CD8-positive, alpha-beta memory T cell (primary cell): ENCODE measurements at places on chromosomes 16 and 17. TPM values are rescaled to one million over a fixed set of nuclear protein-coding genes. Genes with fewer than 3 reads are reported as not detected.
A peak's percentile ranks its signal among the peaks of the same experiment; 100 is the strongest.

DNA sequence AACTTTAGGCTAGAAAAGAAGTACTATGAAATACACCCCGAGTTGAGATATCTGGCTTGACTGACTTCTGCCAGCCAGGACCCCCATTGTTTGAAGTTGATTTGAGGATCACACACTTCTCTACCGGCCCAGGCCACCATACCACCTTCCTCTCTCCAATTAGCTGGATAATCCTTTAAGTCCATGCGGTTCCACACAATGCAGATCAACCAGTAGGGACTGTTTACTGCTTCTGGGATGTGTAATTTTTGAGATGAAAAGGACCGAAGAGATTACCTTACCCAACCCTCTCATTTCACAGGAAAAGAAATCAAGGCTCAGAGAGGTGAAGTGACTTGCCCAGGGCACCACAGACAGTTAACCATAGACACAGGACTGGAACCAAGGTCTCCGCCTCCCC, 20.5 kb downstream of the ERN1 start:
- no peak overlapping the region for H3K27ac ChIP-seq
- peaks cover 48% of the 10 kb centered on the region for H3K4me1 ChIP-seq
- H3K36me3 ChIP-seq = no peaks in the 10 kb centered on the region
- H3K27me3 ChIP-seq = no peaks in the 10 kb centered on the region
- no peak overlapping the region for H3K4me3 ChIP-seq

GRCh38 chr17:5181509-5182305, 10.0 kb downstream of the ZNF594 start:
- H3K27ac ChIP-seq = no peak overlapping the region
- H3K4me3 ChIP-seq = peak overlapping the region; percentile 5
- DNase-seq = no peak
- no peaks in the 10 kb centered on the region for H3K27me3 ChIP-seq

GRCh38 chr16:55597928-55598327, 31.4 kb downstream of the CAPNS2 start:
- H3K27ac ChIP-seq = no peak overlapping the region
- no peaks in the 10 kb centered on the region for H3K36me3 ChIP-seq
- no peak for DNase-seq

DNA sequence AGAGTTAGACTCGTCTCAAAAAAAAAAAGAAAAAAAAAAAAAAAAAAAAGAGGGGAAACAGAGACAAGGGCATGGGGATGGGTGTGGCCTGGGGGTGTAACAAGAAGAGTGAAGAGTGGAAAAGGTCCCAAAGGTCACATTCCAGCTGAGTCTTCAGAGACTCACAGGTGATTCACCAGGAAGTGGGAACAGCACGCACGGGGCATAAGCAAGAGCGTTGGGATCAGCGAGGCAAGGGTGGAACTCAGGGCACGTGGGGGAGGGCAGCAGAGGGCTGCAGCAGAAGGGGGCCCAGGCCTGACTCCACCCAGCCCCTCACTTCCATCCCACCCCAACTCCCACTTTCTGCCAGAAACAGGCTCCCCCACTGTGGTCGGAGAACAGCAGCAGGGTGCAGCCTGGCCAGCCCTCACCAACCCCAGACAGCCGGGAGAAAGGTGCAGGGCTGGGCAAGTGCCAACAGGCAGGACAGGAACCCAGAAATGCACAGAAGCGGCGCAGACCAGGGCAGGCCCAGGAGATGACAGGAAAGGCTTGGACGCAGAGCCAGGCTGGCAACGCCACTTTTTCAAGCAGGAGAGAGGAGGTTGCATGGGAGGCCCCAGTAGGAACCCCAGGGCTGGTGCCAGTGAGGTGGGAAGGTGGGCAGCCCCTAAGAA, 3.3 kb downstream of the MEAK7 start:
- peaks cover 10% of the 10 kb centered on the region for H3K36me3 ChIP-seq
- peaks cover 23% of the 10 kb centered on the region for H3K4me1 ChIP-seq
- no peak overlapping the region for H3K27ac ChIP-seq

GCGR gene
- total RNA-seq = not detected

PROCA1 gene
- 4.7 TPM for total RNA-seq

IL17C gene
- not detected for total RNA-seq

CSH1 gene
- total RNA-seq = not detected

JPT1 gene
- total RNA-seq = 189 TPM
